NB4 (cell line): ENCODE measurements at places on chromosomes 1 and 21.

GRCh38 chr1:71521655-71522264 is 440.9 kb upstream of the ZRANB2 start:
- peak; percentile 49 for DNase-seq

DNA sequence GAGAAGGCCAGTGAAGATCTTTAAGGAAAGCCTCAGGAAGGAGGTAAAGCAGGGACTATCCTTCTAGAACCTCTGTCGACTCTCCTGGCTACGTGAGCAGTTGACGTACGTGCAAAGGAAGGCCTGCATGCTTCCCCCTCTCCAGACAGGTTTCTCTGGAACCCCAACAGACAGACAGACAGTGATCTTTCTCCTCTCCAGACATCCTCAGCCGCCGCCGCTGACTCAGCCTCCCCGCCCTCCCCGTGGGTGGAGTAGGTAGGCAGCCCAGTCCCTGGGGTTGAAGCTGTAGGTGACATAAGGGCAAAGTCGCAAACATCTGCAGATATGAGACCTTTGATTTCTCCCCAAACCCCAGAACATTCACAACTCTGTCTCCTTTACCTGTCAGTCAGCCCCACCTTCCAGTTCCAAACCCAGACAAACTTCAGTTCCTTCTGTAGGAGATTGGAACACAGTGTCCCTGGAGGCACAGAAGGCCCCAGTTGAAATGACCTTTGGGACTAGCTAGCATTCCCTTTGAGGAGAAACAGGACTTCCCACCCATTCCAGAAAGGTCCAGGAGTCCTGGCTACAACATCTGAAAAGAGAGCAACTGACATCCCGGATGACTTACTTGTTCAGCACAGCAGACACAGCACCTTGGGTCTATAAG is 146.0 kb upstream of the JUN start:
- no peak for DNase-seq

GRCh38 chr1:202857136-202857610 is 31.8 kb downstream of the RABIF start:
- no peak for DNase-seq

DNA sequence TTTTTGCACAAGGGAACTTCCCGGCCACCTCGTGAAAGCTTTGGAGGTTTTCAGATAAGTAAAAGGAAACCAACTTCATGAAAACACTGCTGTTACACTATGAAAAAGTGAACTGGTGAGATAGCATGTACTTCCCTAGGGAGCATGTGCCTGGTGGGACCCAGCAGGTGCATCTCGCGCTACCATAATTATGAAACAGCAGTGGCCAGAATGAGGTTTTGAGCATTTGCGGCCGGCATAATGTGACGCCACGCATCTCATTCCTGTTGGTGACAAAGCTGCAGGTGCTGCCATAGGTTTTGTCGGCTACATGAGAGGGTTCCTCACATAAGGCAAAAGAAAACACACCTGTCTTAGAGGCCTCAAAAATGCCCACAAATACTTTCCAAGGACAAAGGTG is 1.7 kb downstream of the KRTAP10-3 start:
- DNase-seq: peak; percentile 44

GRCh38 chr1:89460325-89460724 is 64.3 kb upstream of the LRRC8B start:
- no peak for DNase-seq

DNA sequence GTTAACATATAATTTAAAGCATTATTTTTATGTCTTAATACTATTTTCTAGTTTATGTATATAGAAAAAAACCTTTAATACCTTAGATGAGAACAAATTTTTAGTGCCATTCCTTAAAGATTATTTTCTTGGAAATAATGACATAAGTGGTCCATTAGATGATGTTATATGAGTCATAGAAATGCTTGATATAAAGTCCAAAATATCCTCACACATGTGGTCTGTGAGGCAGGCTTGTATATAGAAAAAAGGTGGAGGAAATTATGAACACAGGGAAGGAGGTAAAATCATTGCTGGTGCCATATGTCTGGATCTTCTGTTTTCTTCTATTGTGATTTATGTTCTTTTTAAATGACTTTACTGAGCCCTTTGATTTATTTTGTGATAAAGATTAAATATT is 79.3 kb downstream of the MAP3K7CL start:
- DNase-seq: no peak
